ENCODE measurements at places on chromosomes 4 and X.

DNA sequence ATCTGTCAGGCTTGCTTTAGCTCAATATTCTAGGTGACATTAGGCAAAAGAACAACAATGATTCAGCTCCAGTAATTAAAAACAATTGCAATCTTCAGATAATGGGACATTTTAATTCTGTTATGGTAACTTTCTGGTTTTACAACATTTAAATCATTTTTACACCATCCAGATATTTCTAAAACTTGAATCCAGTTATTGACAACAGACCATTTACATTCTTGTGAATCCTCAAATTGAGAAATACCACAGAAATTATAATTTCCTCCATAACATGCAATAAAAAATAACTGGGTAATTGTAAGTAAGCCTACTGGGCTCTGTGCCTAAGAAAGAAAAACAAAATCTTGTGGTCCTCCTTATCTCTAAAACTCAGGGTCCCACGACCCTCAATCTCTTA lies 195.0 kb upstream of the S100G start:
- no peak for DNase-seq

- no peak for DNase-seq
These were observed 51.1 kb upstream of the UGT8 start for GRCh38 chr4:114547340-114548134.

DNA sequence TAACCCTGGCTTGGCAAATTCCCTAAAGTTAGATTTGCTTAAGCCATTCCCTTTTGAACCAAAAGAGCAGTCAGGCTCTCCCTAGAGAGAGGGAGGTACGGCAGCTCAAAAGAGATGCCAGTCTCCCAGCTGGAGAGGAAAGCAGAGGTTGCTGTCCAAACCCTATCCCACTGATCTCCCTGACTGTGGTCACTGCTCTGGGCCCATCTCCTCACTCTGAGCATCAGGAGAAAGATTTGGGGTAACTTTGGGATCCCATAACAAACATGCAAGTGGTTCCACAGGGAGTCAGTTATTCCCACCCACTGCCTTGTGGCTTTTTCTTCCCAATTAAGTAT lies 17.1 kb downstream of the ACSL1 start:
- DNase-seq = no peak

GRCh38 chr4:156929386-156930105 lies 42.1 kb downstream of the PDGFC start:
- DNase-seq = no peak

DNA sequence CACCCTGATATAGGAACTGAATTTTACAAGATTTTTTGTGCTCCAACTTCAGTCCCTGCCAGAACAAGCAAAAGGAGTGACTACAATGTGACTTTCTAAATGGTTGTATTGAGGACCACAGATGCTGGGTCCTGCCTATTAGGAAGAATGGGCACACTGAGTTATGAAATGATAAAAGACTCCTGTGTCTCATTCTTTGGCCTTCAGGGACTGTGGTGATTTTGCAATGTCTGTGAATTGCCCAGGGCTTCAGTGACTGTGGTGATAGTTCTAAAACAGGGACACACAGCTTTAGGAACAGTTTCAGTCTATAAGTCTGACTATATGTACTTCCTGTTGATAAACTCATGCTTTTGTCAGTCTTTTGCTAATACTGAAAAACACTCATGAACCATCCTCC lies 210.2 kb downstream of the DMD start:
- DNase-seq = no peak

- DNase-seq = no peak
These were observed 90.5 kb downstream of the BCOR start for GRCh38 chrX:40007131-40007755.
